ENCODE measurements at places on chromosomes 12 and 14.

- DNase-seq = no peak
These were observed 249.9 kb downstream of the DPF3 start for GRCh38 chr14:72644038-72644437.

DNA sequence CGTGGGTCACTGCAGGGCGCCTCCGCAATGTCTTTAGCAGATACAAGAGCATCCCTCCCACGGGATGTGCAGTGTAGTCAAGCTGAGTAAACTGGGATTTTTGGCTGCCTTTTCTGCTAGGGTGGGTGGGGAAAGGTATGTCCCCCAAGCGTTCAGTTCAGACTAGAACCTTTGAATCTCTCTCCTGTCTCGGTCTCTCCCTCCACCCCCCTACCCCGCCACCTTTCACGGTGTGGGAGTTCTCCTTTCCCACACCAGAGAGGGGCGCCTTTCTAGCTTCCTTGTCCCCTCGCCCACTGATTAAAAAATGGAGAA lies 525 bp upstream of the FAR2 start:
- no peak for DNase-seq

- peak; percentile 36 for DNase-seq
These were observed 421.7 kb downstream of the VRK1 start for GRCh38 chr14:97218691-97219430.

DNA sequence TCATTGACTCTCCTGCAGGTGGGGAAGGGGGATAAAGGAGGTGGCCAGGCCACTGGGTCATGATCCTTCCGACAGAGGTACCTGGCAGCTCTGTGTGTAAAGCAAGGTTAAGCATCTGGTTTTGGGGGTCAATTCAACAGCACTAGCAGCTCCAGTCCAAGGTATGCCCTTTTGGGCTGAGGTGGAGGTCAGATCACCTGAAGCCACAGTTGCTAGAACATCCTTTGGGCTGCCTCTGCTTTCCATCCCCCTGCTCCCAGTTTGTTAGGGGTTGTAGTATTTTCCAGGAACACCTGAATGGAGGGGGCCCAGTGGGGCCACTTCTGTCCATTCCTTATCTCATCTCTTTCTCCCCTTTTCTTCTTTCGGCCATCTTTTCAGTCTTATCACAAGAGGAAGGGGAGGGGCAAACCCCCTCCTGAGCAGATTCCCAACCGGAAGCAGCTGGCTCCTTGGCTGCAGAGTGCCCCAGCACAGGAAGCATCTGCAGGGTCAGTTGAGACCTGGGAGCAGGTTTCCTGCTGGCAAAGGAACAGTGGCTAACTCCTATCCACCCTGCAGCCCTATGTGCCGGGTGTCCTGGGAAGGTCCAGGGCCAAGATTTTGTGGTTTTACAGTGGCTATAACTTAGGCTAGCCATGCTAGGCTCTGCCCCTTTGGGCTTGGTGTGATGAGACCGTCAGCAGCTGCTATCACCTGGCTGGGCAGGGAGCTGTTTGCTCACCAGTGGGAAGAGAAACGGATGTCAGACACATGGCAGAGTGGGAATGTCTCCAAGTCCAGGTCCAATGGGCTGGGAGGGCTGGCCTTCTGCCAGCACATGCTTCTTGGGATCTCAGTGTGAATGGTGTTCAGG lies 40.2 kb downstream of the SH2B3 start:
- no peak for DNase-seq

GRCh38 chr14:58138031-58138713 lies 13.8 kb downstream of the ARMH4 start:
- no peak for DNase-seq

GRCh38 chr12:49664591-49665239 lies 41.4 kb downstream of the PRPF40B start:
- no peak for DNase-seq

DNA sequence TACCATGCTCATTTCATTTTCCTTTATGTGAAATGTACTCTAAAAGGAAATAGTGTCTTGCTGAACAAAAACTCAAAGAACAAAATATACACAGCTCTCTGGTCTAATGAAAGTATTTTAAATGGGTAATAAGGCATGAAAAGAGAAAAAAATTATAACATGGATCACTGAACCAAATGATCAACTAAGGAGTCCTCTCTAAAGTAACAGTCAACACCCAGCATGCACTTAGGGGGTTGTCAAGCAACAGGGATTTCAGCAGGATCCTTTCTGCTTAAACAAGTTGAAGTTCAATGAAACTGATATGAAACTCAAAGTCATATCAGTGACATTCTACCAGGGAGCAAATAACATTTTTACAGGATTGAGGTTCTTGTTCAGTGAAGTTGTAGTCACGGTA lies 398.8 kb downstream of the SEC23A start:
- DNase-seq = no peak

GRCh38 chr14:70702161-70702560 lies 60.4 kb downstream of the TTC9 start:
- DNase-seq = no peak

GRCh38 chr14:103746701-103747100 lies 31.1 kb downstream of the ZFYVE21 start:
- DNase-seq = no peak

- no peak for DNase-seq
These were observed 161.7 kb downstream of the CAND1 start for GRCh38 chr12:67430708-67431335.

GRCh38 chr14:77902811-77903210 lies 102.9 kb downstream of the ADCK1 start:
- DNase-seq = no peak

- DNase-seq = no peak
These were observed 85.8 kb downstream of the CAND1 start for GRCh38 chr12:67354966-67355365.

DNA sequence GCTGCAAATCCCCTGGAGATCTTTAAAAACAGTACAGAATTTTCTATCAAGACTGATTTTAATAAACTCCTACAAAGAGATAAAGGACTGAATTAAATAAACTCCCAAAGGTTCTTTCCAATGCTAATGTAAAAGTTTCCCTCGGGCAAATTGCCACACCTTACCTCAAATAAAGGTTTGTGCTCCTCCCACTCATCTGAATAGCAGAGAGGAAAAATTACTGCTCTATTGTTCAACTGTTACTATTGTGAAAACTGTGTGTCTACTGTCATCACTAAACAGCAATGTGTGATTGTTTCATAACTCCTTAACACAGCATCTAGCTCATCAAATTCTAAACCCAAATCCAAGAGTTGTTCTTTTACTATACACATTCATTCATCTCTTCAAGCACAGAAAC lies 3.2 kb downstream of the SPTLC2 start:
- DNase-seq = no peak

DNA sequence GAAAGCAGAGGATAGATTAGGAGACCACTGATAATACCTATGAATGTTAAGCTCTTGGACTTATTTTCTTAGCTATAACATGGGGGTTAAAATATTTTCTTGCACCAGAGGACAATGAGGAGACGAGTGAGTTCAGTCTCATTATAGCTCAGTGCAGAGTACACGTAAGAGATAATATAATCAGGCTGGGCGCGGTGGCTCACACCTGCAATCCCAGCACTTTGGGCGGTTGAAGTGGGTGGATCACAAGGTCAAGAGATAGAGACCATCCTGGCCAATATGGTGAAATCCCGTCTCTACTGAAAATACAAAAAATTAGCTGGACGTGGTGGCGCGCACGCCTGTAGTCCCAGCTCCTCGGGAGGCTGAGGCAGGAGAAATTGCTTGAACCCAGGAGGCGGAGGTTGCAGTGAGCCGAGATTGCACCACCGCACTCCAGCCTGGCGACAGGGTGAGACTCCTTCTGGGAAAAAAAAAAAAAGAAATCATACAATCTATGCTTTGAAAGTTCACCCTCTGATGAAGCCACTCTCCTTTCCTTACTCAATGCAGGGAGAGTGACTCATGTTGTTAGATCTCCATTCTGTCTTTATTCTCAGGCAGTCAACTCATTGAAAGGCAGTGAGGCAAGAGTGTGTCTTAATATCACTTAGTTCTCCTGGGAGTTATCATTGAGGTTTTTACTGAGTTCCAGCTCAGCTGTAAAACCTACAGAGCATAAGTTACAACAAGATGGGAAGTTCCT lies 134.2 kb downstream of the SYNE2 start:
- DNase-seq = no peak

DNA sequence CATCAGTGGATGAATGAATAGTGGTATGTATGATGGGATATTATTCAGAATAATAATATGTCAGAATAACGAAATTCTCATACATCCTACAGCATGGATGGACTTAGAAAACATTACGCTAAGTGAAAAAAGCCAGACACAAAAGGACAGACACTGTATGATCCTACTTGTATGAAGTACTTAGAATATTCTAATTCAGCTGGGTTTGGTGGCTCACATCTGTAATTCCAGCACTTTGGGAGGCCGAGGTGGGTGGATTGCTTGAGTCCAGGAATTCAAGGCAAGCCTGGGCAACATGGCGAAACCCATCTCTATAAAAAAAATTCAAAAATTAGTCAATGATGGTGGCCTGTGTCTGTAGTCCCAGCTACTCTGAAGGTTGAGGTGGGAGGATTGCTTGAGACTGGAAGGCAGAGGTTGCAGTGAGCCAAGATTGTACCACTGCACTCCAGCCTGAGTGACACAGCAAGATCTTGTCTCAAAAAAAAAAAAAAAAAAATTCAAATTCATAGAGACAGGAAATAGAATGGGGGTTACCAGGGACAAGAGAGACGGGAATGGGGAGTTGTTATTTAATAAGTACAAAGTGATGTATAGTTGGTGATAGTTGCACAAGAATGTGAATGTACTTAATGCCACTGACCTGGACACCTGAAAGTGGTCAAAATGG lies 132.3 kb downstream of the CHST11 start:
- no peak for DNase-seq

GRCh38 chr12:1777798-1778197 lies 42.6 kb upstream of the LRTM2 start:
- no peak for DNase-seq

DNA sequence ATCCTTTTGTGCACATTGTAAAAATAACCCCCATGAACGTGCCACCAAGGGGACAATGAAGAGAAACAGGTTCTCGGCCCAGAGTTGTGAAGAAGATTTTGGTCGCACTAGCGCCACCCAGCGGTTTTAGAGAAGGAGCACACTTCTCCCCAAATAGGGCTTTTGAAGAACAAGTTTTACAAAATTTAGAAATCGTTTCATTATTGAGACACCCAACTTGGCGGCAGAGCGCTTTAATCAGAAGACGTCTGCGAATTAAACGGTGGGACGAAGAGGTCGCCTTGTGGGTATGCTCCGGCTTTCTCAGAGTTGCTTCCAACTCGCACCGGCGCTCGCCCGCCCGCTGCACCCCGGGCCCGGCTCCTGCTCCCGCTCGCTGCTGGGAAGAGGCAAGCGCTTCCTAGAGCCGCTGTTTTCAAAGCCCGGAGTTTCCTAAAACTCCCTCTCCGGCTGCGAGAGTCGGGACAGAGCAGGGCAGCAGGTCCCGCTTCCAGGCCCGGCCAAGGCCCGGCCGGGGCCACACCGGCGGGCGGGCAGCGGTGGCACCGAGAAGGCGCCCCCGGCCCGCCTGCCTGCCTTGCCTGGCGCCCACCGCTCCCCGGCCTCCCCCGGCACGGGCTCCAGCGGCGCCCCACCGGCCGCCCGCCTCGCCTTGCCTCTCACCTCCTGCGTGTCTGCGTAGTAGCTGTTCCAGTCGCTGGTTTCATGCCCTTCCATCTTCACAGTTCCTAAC lies 645 bp downstream of the FOXA1 start:
- no peak for DNase-seq

GRCh38 chr14:34837801-34838322 lies 37.3 kb downstream of the BAZ1A start:
- no peak for DNase-seq

DNA sequence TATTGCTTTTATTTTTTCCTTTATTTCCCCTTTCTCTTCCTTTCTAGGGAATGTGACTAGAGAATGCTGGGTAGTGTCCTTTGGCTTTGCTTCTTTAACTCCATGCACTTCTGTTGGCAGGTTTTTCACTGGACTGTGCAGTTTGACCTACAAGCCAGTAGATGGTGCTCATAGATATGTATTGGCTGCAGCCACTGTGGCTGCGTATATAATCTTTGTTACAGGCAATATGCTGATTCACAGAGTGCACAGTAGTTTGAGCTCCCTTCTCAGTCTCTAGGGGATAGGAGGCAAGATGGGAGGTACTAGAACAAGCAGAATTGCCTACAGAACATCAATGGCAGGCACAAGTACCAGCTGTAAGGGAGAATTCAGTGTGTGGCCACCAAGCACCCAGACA lies 503.5 kb downstream of the LRFN5 start:
- DNase-seq = no peak

DNA sequence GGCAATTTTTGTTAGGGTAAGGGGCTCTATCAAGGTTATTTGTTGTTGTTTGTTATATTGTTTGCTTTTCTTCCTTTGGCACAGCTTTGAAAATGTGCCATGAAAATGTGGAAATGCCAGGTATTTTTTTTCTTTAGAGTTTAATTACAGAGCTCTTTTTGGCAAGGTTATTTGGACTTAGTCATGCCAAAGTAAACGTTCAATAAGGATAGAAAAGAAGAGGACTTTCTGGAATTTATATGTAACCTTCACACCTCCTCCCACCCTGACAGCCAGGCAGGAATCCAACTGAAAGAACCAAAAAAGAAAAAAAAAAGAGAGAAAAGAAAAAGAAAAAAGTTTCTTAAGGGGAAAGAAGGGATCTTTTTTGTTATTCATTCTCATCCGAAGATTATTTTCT lies 217.8 kb downstream of the KITLG start:
- no peak for DNase-seq

DNA sequence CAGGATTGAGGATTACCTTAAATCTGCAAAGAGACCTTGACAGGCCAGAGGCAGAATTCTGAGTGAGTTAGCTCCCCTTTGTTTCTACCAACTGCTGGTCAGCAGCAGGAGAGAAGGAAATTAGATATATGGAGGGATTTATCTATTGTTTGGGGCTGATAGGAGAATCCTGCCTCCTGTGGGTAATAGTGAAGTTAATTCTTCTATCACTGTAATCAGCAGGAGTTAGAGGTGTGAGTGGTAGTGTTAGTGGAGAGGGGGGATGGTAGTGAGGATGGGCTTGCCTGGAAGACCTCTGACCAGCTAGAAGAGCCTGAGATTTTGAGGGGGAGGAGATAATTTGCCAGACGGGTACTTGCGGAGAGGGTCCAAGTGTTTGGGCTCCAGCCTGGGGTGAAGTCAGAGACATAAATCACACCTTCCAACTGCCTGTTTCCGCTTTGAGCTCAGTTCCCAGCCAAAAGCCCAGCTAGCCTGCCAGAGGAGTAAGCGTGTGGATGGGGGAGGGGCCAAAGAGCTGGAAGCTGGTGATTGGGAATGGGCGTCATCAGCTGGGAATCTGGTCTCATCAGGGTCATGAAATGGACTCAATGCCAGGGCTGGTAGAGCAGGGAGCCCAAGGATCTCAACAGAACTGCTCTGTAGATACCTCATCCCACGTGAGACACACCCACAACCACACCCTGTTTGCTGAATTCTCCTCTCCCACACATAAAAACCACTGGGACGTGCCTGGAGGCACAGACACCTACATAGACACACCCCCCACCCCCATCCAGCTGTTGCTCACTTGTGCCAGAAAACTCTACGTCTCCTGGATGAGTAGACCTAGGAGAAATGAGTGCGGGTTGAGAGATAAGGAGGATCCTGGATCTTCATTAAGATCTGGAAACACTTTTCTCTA lies 13.1 kb upstream of the ITGA5 start:
- no peak for DNase-seq

Data from activated naive CD4-positive, alpha-beta T cell treated with anti-CD3 and anti-CD28 coated beads, Interleukin-2, amount 50 U/mL, for 16 hours (primary cell).